HCT116 (cell line): ENCODE measurements at places on chromosomes 12 and 14. TPM values are rescaled to one million over a fixed set of nuclear protein-coding genes. Genes with fewer than 3 reads are reported as not detected.

GRCh38 chr14:77882636-77883035, 82.7 kb downstream of the ADCK1 start:
- DNase-seq, result no peak

- no peak for DNase-seq
Measured at GRCh38 chr14:54743382-54743781, 159.2 kb downstream of the GCH1 start.

- no peak for DNase-seq
Measured at GRCh38 chr12:94889445-94890210, 113.9 kb downstream of the NDUFA12 start.

- DNase-seq, result no peak
Measured at GRCh38 chr14:73746520-73747378, 32.6 kb upstream of the PNMA1 start.

The OTOGL gene
- total RNA-seq, result not detected

The SLC5A8 gene
- total RNA-seq, result not detected

The HCAR2 gene
- total RNA-seq, result not detected
